ENCODE measurements at places on chromosomes 5 and 9. TPM values are rescaled to one million over a fixed set of nuclear protein-coding genes. Genes with fewer than 3 reads are reported as not detected.

The SLC6A19 gene
- total RNA-seq = 5.5 TPM

The MLANA gene
- not detected for total RNA-seq

The DRD1 gene
- not detected for total RNA-seq

DNA sequence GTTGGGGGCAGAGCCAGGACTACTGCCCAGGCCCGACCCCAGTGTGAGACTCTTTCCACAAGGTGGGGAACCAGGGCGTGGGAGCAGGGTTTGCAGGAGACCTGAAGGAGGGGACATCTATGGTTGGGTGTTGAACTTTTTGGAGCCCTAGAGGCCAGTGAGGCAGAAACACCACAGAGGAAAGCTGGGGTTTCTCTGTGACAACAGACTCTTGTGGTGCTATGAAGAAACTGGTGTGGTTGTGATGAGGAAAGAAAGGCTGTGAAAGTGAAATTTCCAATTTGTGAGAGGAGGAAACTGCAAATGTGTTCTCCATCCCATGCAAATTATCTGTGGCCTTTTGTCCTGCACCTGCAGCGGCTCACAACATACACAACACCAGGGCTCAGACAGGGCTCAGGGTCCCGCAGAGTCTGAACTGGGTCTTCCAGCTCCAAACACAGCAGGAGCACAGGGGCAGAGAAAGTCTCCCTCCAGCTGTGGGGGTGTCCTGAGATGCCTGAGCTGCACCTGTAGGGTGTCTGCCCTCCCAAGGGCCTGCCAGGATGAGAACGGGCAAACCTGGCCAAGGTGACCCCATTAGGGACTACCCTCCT, 51.4 kb upstream of the GRHPR start:
- H3K36me3 ChIP-seq = no peaks in the 10 kb centered on the region
- no peak overlapping the region for H3K27ac ChIP-seq
- peaks cover 4% of the 10 kb centered on the region for H3K27me3 ChIP-seq
- H3K4me3 ChIP-seq = no peak overlapping the region
- DNase-seq = no peak
- no peaks in the 10 kb centered on the region for H3K4me1 ChIP-seq

- no peaks in the 10 kb centered on the region for H3K27me3 ChIP-seq
- H3K36me3 ChIP-seq = no peaks in the 10 kb centered on the region
- H3K27ac ChIP-seq = no peak overlapping the region
- no peak overlapping the region for H3K4me3 ChIP-seq
- no peaks in the 10 kb centered on the region for H3K4me1 ChIP-seq
These were observed 84.9 kb downstream of the TRPM3 start for GRCh38 chr9:71036501-71036900.

DNA sequence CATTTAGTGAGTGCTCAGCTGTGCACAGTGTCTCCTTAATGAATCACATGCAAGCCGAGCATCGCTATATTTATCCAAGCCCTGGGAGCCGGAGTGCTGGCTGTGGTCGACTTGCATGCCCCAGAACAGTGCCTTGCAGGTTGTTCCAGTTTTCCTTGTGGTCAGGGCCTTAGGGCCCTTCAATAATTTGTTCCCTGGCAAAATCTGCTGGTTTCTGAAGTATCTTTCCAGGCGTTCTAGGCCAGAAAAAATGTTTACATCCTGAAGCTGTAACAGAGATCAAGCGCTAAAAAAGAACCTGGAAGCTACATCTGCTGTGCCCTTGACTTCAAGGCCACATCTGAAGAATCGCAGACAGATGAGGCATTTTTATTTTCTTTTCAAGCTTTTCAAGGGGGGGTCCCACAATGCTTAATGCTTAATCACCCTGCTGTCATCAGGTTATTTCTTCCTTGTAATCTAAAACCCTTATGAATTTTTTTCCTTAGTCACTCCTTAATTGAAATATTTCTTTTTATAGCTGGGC, 105.8 kb downstream of the DOCK2 start:
- no peaks in the 10 kb centered on the region for H3K36me3 ChIP-seq
- no peaks in the 10 kb centered on the region for H3K4me1 ChIP-seq
- no peak overlapping the region for H3K27ac ChIP-seq
- H3K4me3 ChIP-seq = no peak overlapping the region
- DNase-seq = no peak

DNA sequence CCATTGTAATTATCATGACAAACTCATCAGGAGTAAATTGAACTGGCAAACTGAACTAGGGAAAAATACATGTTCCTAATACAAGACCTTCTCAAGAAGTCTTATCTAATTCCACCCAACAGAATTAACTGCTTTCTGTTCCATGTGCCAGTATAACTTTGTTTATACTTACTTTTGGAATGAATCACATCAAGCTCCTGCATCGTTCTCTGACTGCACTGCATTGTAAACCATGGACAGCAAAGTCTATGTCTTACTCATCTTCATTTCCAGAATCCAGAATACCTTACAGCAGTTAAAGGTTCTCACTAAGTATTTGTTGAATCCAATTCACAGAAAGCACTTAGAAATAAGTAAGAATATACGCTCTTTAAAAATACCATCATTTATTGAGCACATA, 102.8 kb downstream of the PLK2 start:
- no peaks in the 10 kb centered on the region for H3K36me3 ChIP-seq
- H3K4me3 ChIP-seq = no peak overlapping the region
- no peaks in the 10 kb centered on the region for H3K27me3 ChIP-seq
- H3K27ac ChIP-seq = no peak overlapping the region
- DNase-seq = no peak
- no peaks in the 10 kb centered on the region for H3K4me1 ChIP-seq

Data from stomach (tissue), 19 donors.